ENCODE measurements at places on chromosomes 12 and 14. TPM values are rescaled to one million over a fixed set of nuclear protein-coding genes. Genes with fewer than 3 reads are reported as not detected.

DNA sequence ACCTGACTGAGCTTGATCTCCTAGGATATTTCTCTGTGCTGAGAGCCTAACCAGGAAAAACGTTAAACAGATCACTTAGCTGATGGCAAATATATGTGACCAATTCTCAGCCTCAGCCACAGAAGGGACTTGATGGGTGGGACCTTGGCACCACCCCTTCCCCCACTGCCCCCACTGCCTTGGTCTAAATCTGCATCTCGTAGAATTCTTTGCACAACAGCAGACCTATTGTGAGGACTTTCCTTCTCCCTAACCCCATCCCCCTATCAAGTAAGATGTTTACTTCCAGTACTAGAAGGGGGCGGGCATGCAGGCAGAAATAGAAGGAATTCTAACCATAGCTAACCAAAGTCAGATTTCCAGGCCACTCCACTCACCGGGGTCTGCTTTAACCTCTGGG is 313.2 kb downstream of the PCNX1 start:
- H3K4me3 ChIP-seq = no peak overlapping the region
- H3K4me1 ChIP-seq = peaks cover 24% of the 10 kb centered on the region
- no peak for DNase-seq
- H3K27ac ChIP-seq = no peak overlapping the region
- H3K27me3 ChIP-seq = no peaks in the 10 kb centered on the region

DNA sequence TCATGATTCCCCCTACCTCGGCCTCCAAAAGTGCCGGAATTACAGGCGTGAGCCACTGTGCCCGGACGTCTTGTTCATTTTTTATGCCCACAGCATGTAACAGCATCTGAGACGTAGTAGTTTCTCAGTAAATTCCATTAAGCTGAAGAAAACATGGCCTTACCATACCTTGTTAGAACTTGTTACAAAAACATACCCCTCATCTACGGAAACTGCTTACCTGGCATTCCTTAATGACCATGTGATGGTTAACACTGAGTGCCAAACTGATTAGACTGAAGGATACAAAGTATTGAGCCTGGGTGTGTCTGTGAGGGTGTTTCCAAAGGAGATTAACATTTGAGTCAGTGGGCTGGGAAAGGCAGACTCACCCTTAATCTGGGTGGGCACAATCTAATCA is 186.8 kb downstream of the CEP128 start:
- no peak overlapping the region for H3K27ac ChIP-seq
- no peak overlapping the region for H3K4me3 ChIP-seq
- peaks cover 19% of the 10 kb centered on the region for H3K36me3 ChIP-seq
- no peak for DNase-seq

DNA sequence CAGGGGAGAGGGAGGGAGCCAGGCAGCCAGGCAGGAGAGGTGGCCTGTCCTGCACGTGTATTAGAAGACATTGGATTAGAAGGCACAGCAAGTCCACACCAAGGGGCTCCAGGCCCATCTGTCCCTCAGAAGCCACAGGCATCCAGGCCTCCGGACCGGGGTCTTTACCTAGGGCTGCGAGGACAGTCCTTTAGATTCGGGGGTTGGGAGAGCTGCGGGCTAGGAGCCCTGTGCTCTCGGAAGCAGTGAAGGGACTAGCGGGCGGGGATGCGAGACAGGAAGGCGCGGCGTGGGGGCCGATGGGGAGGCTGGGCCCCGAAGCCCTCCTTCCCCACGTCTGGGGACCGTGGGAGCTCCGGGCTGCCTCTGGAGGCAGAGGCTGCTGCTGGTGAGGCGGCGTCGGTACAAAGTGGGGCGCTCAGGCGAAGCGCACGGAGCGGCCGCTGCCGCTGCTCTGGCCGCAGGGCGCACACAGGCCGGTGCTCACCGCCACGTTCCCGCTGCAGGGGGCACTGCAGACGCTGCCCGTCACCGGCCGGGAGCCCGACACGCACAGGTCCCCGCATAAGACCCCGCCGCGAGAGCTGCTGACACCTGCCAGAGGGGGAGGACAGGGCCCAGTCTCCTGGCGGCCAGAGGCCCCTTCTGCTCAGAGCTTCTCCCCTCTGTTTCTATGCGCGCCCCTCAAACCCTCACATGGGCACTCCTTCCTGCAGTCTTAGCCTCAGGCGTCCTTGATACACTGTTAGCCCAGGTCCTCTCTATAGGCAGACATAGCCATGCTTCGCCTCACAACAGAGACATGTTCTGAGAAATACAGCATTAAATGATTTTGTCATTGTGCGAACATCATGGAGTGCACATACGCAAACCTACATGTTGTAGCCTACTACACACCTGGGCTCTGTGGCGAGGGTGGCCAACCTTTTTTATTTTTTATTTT is 17.3 kb downstream of the KRT7 start:
- no peak overlapping the region for H3K4me3 ChIP-seq
- no peak overlapping the region for H3K27ac ChIP-seq
- peaks cover 17% of the 10 kb centered on the region for H3K4me1 ChIP-seq
- H3K36me3 ChIP-seq = no peaks in the 10 kb centered on the region
- H3K27me3 ChIP-seq = peaks cover 22% of the 10 kb centered on the region

- peaks cover 63% of the 10 kb centered on the region for H3K4me1 ChIP-seq
- no peaks in the 10 kb centered on the region for H3K27me3 ChIP-seq
- peak overlapping the region; percentile 96 for H3K27ac ChIP-seq
These were observed 85.1 kb downstream of the BORCS5 start for GRCh38 chr12:12441843-12442461.

DNA sequence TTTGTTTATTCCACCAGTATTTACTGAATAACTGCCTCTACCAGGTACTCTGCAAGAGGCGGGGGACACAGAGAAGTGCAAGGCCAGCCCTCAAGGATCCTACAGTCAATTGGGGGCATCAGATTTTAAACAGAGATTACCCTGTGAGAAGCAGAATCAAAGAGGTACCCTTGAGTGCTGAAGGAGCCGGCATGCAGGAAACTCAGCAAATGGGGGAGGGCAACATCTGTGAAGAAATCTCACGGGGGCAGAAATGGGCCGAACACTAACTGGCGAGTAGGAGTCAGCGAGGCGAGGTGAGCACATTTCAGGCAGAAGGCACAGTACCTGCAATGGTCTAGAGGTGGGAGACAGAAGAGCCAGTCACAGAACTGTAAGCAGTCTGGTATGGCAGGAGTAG is 9.0 kb downstream of the GALNT6 start:
- H3K27ac ChIP-seq = no peak overlapping the region
- peaks cover 52% of the 10 kb centered on the region for H3K36me3 ChIP-seq
- no peak for DNase-seq
- no peaks in the 10 kb centered on the region for H3K27me3 ChIP-seq
- no peak overlapping the region for H3K4me3 ChIP-seq
- peaks cover 37% of the 10 kb centered on the region for H3K4me1 ChIP-seq

GRCh38 chr14:81401420-81402122 is 1.4 kb upstream of the STON2 start:
- H3K27me3 ChIP-seq = peaks cover 9% of the 10 kb centered on the region
- peaks cover 21% of the 10 kb centered on the region for H3K4me1 ChIP-seq
- H3K36me3 ChIP-seq = no peaks in the 10 kb centered on the region
- no peak overlapping the region for H3K4me3 ChIP-seq
- DNase-seq = peak; percentile 6

DNA sequence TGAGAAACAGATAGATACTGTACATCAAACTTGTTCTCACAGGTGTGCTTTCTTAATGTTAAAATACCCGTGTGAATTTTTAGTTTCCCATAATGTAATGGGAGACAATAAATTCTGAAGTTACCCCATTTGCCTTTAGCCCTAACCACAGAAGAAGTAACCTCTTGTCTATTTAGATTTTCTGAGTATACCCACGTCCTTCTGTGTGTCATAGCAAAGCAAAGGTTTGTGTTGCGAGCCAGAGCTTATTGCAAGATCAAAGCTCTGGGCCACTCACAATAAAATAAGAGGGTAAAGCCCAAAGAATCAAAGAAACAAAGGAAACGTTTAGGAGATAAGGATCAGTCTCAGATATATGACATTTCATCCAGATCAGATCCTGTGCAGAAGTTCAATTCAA is 73.9 kb downstream of the BMP4 start:
- DNase-seq = no peak
- H3K36me3 ChIP-seq = no peaks in the 10 kb centered on the region
- H3K27me3 ChIP-seq = no peaks in the 10 kb centered on the region
- H3K4me3 ChIP-seq = no peak overlapping the region

- no peaks in the 10 kb centered on the region for H3K36me3 ChIP-seq
- peaks cover 22% of the 10 kb centered on the region for H3K4me1 ChIP-seq
- peak overlapping the region; percentile 74 for H3K4me3 ChIP-seq
- peak; percentile 88 for DNase-seq
These were observed 17.1 kb downstream of the FOS start for GRCh38 chr14:75295491-75296345.

GRCh38 chr12:570435-570920 is 92.8 kb downstream of the NINJ2 start:
- no peak for DNase-seq
- H3K27me3 ChIP-seq = no peaks in the 10 kb centered on the region
- peak overlapping the region; percentile 81 for H3K4me3 ChIP-seq
- H3K36me3 ChIP-seq = peaks cover 3% of the 10 kb centered on the region
- H3K27ac ChIP-seq = no peak overlapping the region

DNA sequence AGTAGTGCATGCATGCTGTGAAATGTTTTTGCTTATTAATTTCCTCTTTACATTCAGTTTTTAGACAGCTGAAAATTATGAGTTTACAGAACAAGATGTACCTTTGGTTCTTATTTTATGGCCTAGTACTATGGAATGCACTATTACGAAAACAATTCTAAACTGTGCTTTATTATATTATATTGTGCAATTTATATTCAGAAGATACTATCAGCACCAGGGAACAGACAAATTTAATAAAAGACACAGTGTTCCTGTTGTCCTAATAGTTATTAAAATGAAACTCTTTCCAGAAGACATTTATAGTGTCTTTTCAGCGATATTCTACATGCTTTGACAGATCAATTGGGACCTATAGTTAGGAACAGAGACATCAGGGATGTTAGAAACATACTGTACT is 427.3 kb downstream of the BTG1 start:
- no peak overlapping the region for H3K4me3 ChIP-seq
- peaks cover 8% of the 10 kb centered on the region for H3K4me1 ChIP-seq
- H3K27ac ChIP-seq = no peak overlapping the region
- DNase-seq = no peak

GRCh38 chr14:101823066-101823465 is 61.6 kb downstream of the PPP2R5C start:
- peak overlapping the region; percentile 71 for H3K4me3 ChIP-seq
- H3K27ac ChIP-seq = peak overlapping the region; percentile 99
- DNase-seq = no peak
- H3K36me3 ChIP-seq = peaks cover 66% of the 10 kb centered on the region
- H3K4me1 ChIP-seq = peaks cover 78% of the 10 kb centered on the region

- no peaks in the 10 kb centered on the region for H3K27me3 ChIP-seq
- no peaks in the 10 kb centered on the region for H3K36me3 ChIP-seq
- H3K4me1 ChIP-seq = no peaks in the 10 kb centered on the region
- H3K4me3 ChIP-seq = no peak overlapping the region
These were observed 8.1 kb downstream of the AVIL start for GRCh38 chr12:57810450-57810849.

GRCh38 chr14:88613552-88614010 is 50.7 kb downstream of the ZC3H14 start:
- peaks cover 13% of the 10 kb centered on the region for H3K4me1 ChIP-seq
- peak; percentile 23 for DNase-seq
- H3K27me3 ChIP-seq = no peaks in the 10 kb centered on the region
- H3K4me3 ChIP-seq = no peak overlapping the region
- peaks cover 33% of the 10 kb centered on the region for H3K36me3 ChIP-seq

DNA sequence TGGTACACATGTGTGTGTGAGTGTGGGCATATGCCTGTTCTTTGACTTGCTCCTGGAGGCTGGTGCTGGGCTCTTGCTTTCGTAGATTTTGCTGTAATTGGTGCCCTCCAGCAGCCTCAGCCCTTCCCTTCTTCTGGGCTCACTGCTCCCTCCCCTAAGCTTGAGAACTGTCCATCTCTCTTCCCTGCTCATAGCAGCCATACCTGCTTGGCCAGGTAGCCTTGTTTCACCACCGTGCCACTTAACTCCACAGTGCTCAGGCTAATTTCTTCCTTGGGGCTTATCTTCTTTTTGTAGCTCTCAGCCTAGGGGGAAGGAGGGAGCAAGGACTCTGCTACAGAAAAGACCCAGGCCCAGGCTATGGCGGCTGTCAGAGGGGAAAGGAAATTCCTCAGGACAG is 19.8 kb downstream of the PLEK2 start:
- H3K4me1 ChIP-seq = no peaks in the 10 kb centered on the region
- no peaks in the 10 kb centered on the region for H3K27me3 ChIP-seq
- no peak overlapping the region for H3K27ac ChIP-seq
- DNase-seq = no peak
- H3K4me3 ChIP-seq = no peak overlapping the region

- no peaks in the 10 kb centered on the region for H3K27me3 ChIP-seq
- no peak overlapping the region for H3K4me3 ChIP-seq
- no peak overlapping the region for H3K27ac ChIP-seq
- H3K4me1 ChIP-seq = no peaks in the 10 kb centered on the region
These were observed 42.5 kb downstream of the PRIMA1 start for GRCh38 chr14:93745603-93746273.

DNA sequence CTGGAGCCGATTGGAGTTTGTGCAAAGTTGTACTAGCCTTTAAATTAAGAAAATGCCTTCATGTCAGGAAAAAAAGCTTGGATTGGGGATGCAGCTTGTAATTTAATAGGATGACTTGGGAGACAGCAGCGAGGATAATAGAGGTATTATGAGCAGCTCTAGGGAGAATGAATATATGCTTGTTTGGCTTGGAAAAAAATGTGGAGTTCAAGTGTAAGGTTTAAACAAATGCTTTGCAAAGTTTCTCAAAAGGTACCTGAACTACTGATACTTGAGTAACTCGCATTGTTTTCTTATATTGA is 65.3 kb upstream of the RASSF3 start:
- H3K36me3 ChIP-seq = no peaks in the 10 kb centered on the region
- no peak overlapping the region for H3K27ac ChIP-seq
- H3K4me1 ChIP-seq = peaks cover 3% of the 10 kb centered on the region

DNA sequence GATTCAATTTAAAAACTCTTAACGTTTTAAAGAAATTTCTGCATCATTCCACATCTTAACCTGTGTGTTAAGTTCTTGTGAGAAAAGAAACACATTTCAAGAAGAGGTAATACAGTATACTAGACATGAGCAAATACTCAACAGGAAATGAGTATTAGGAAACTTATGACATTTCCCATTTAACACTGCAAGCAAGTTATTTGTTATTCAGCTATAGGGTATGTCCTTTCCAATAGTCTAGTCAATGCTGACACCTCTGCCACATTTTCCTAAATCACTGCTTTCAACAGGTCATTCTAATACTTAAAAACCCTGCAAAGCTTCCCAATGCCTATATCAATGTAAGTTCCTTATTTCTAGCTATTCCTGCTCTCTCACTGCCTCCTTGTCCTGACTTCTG is 93.1 kb downstream of the DDHD1 start:
- H3K4me3 ChIP-seq = no peak overlapping the region
- peak overlapping the region; percentile 6 for H3K27ac ChIP-seq
- DNase-seq = no peak
- H3K27me3 ChIP-seq = no peaks in the 10 kb centered on the region
- peaks cover 20% of the 10 kb centered on the region for H3K36me3 ChIP-seq

The SELPLG gene
- total RNA-seq = 23.8 TPM

The NPFF gene
- not detected for total RNA-seq

The RIN3 gene
- total RNA-seq = 62.4 TPM

The MAP1LC3B2 gene
- 3.1 TPM for total RNA-seq

The CCDC85C gene
- total RNA-seq = 6.8 TPM

The TGM1 gene
- 3.1 TPM for total RNA-seq

Measured in activated CD8-positive, alpha-beta T cell treated with anti-CD3 and anti-CD28 coated beads for 36 hours (primary cell).